ENCODE measurements at places on chromosomes 2 and 18.

- no peak for DNase-seq
These were observed 322.0 kb downstream of the PRKCE start for GRCh38 chr2:45973426-45973825.

DNA sequence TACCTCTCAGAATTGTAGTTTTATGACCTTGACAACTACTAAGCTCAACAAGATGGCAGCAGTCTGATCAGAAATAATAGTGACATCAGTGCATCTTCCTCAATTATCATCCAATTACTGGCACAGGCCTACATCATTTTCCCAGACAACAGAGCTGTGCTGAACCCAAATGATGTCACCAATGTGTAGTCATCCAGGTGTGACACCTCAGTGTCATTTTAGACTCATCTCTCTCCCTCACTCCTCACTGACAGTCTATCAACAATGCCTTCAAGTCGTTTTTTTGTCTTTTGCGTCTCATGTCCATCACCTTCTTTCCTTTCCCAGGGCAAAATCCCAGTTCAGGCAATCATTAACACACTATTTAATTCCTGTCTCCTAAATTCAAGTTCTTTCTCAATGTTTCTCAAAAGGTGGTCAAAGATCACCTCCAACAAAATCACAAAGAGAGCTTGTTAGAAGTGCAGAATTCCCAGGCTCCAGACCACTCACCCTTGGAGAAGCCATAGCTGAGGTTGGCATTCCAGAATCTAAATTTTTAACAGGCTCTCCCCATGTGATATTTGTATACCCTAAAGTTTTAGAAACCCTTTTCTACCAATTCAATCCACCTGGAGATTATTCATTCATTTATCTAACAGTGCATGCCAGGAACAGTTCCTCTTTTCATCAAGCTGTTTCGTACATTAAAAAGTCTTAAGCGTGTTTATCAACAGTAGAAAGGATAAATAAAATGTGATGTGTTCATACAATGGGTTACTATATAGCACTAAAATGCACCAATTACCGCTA is 125.3 kb upstream of the KLF7 start:
- no peak for DNase-seq

DNA sequence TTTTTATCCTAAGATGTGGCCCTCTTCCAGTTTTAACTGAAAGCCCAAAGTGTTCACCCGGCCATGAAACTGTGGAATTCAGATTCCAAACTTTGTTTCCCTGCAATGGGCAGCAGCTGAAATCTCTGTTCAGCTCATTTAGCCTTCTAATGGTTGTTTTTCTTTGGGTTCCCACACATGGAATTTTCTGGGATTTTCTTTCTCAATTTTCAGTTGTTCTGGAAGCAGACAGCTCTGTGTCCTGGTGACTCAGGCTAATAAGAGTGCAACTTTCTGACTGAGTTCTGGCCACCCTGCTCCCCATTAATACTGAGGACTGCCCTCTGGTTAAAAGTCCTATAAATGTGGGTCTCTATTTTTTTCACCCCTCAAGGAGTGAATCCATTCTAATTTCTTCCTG is 78.5 kb downstream of the PMS1 start:
- peak; percentile 12 for DNase-seq

DNA sequence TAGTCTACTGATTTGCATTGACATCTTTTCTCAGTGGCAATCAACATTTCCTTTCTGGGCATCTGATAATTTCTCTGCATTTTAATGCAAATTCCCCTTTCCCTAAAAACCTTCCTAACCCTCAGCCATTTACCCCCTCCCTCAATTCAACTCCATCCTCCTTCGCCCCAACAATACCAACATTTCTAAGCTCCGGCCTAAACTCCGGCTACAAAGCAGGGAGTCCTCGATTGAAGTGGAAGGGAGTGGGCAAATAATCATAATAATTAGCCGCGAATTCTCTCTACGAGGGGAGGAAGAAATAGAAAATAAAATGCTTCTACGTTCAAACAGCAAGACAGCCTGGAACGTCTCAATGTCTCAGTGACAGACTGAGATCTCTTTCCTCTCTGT is 4.6 kb downstream of the BCL11A start:
- DNase-seq, result no peak

DNA sequence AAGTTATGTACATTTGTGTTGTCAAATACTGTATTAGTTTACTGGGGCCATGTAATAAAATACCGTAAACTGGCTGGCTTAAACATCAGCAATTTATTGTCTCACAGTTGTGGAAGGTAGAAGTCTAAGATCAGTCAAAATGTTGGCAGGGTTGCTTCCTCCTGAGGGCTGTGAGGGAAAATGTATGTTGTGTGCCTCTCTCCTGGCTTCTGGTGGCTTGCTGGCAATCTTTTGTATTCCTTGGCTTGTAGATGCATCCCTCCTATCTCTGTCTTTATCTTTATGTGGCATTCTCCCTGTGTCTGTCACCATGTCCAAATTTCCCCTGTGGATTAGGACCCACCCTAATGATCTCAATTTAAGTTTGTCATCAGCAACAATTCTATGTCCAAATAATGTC is 37.0 kb upstream of the SLC30A6 start:
- no peak for DNase-seq

- peak; percentile 19 for DNase-seq
These were observed 1300.1 kb upstream of the ACVR2A start for GRCh38 chr2:146544701-146545100.

Measured in EL (cell line).